ENCODE measurements at places on chromosomes 1 and 21. TPM values are rescaled to one million over a fixed set of nuclear protein-coding genes. Genes with fewer than 3 reads are reported as not detected.
A peak's percentile ranks its signal among the peaks of the same experiment; 100 is the strongest.

Gene SLC26A9
- not detected for total RNA-seq

GRCh38 chr1:219266524-219266923 lies 92.8 kb downstream of the LYPLAL1 start:
- no peak for DNase-seq

GRCh38 chr21:32423320-32424190 lies 11.0 kb downstream of the EVA1C start:
- DNase-seq: no peak

DNA sequence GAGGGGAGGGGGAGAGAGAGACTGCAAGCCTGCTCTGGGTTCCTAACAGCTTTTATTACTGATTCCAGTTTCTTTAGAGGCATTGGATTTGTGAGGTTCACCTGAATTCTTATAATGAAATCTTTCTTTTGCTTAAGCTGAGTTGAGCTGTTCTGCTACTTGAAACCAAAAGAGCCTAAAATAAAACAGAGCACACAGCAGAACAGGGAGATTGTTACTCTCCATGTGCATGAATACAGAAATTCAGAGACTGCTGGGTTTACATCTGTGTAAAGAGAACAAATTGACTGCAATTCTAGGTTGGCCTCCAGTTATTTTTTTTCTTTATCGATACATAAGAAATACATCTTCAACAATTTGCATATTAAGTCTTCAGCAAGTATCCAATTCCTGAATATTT lies 168.8 kb upstream of the NRIP1 start:
- DNase-seq: no peak

DNA sequence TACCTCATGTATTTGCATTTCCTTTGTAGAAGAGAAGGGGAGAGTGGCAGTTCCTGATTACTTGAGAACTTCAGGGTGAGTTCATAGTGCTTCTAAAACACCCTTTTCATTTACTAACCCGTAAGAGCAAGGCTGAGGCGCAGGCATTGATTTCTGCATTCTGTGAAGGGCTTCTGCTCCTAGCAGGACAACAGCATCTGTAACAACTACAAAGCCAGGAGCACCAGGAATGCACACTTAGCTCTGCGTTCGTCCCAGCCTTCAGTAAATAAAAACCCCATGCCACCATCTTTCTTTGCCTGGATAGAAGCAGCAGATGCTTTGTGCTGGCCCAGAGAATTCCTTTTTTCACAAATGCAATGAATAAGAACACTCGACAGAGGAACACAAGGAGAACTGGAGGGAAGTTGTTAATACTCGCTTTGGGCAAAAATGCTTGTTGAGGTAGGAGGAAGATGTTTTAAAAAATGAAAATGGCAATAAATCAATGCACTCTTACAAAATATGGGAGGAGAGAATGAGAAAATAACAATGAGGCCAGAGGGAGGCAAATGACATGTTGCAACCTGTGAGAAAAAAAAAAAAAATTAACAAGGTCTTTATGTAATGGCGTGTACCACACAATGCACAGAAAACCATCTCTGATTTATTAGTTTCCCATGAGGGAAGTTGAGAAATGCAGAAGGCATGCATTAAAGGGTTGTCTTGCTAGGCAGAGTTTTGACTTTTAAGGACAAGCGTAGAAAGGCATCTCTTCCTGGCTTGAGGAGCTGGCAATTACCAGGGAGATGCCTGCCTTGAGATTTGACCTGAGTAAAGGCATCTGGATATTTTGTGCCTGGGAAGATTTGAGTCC lies 418.8 kb downstream of the DISC1 start:
- no peak for DNase-seq

DNA sequence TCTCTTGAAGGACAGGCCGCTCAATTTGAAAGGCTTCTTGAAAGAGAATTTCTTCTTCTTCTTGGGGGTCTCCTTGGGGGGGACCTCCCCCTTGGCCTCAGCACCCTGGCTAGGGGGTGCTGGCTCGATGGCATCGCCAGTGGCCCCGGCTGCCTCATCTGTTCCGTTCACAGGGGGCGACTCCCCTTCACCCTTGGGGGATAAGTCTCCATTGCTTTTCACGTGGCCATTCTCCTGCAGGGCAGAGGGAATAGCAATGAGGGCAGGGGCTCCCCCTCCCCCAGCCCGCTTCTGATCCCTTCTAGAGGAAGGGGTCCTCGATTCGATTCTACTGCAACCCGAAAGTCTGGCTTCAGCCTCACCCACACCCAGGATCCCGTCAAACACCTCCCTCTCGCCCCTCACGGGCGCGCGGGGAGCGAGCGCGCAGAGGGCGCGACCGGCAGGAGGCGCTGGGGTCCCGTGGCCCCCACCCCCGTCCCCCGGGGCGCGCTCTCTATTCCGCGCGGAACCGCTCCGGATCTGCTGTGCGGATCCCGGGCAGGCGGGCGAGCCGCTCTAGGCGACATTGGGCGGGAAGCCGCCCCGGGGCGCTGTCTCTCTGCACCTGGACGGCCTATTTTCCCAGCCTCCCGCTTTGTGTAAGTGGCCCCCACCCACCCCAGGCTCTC lies 1.0 kb downstream of the MARCKSL1 start:
- DNase-seq: peak; percentile 44

- DNase-seq: no peak
Measured at GRCh38 chr1:247905181-247905580, 9.8 kb downstream of the OR2W3 start.

Measured in left colon (tissue), 2 donors.